ENCODE measurements at places on chromosomes 7 and 10. TPM values are rescaled to one million over a fixed set of nuclear protein-coding genes. Genes with fewer than 3 reads are reported as not detected.

The WASHC2C gene
- total RNA-seq = 19.6 TPM

The ORC5 gene
- total RNA-seq = 29.0 TPM

The VWDE gene
- 0.60 TPM for total RNA-seq

The RSPH10B2 gene
- total RNA-seq = not detected

The PAPSS2 gene
- 22.1 TPM for total RNA-seq

The TLL2 gene
- 0.10 TPM for total RNA-seq

The HTR7 gene
- total RNA-seq = 0.07 TPM

The ASAH2 gene
- total RNA-seq = 3.2 TPM

The HMX2 gene
- total RNA-seq = 0.15 TPM

The BCCIP gene
- 141 TPM for total RNA-seq

The KIAA1217 gene
- 2.8 TPM for total RNA-seq

The GET4 gene
- total RNA-seq = 58.8 TPM

The PDE1C gene
- total RNA-seq = 3.7 TPM

The GPRIN2 gene
- 29.9 TPM for total RNA-seq

The CRHR2 gene
- not detected for total RNA-seq

The LIPF gene
- total RNA-seq = not detected

The FMC1 gene
- total RNA-seq = 27.8 TPM

The FAM149B1 gene
- 7.7 TPM for total RNA-seq

The MYOZ1 gene
- total RNA-seq = not detected

The CPA1 gene
- total RNA-seq = not detected

The NPFFR1 gene
- not detected for total RNA-seq

The TMEM225B gene
- total RNA-seq = 0.59 TPM

The SLC18A3 gene
- total RNA-seq = not detected
